ENCODE measurements at places on chromosomes 11 and 22. TPM values are rescaled to one million over a fixed set of nuclear protein-coding genes. Genes with fewer than 3 reads are reported as not detected.
A peak's percentile ranks its signal among the peaks of the same experiment; 100 is the strongest.

TRIM48 gene
- not detected for total RNA-seq

LRRC74B gene
- not detected for total RNA-seq

ACR gene
- total RNA-seq = 1.6 TPM

CBX6 gene
- total RNA-seq = 97.2 TPM

DNA sequence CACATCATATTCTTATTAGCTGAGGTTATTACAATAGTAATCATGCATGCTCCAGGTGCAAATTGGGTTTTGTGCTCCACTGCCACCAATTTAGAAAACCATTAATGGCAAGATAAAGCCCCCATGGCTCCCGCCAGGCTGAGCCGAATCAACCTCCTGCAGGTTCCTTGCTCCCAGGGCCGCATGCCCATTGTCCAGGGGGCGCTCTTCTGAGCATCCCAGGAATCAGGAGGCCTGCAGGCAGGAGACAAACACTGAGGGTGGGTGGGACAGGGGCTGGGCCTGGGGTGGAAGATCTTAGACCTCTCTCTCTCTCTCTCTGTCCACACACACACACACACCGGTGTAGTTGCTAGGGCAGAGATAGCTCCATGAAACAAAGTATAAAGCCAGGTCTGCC lies 57.4 kb downstream of the BUD13 start:
- DNase-seq = no peak
- H3K4me1 ChIP-seq = no peaks in the 10 kb centered on the region
- H3K4me3 ChIP-seq = no peak overlapping the region
- H3K27ac ChIP-seq = no peak overlapping the region

- no peak overlapping the region for H3K4me3 ChIP-seq
- H3K4me1 ChIP-seq = peaks cover 1% of the 10 kb centered on the region
- peak; percentile 94 for DNase-seq
- no peaks in the 10 kb centered on the region for H3K36me3 ChIP-seq
These were observed 3.0 kb downstream of the C11orf68 start for GRCh38 chr11:65915821-65916251.

DNA sequence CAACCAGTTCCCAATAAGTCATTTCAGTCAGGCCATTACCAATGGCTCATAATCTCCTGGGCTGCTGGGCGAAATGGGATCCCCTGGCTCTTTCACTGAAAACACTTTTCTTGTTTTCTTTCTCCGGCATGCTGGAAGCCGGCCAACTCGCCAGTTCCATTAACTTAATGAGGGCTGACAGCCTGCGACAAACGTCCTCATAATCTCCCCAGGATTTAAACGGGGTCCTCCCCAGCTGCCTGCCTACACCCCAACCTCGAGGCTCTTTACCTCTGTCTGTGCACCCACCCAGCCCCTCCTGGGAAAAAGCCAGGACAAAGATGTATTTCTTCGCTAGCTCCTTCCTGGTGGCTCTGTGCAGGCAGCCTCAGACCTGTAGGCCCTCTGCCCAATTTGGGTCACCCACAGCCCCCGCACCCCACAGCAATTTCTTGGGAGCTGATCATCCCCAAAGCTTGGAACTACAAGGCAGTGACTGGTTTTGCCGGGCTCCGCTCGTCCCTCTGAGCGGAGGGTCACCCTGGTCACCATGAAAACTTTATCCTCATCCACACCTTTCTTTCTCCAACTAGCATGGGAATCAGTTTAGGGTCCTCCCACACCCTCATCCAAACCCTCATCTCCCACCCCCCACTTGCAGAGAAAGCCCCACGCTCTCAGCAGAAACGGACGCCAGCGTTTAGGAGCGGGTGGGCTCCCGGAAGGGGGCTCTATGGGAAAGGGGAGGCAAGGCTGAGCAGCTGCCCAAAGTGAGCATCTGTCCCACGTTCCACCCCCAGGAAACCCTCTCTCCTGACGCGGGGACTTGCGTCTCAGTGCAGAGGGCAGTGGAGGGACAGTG lies 51.1 kb upstream of the KCNQ1OT1 start:
- no peak overlapping the region for H3K4me3 ChIP-seq
- DNase-seq = peak; percentile 40
- H3K36me3 ChIP-seq = no peaks in the 10 kb centered on the region

DNA sequence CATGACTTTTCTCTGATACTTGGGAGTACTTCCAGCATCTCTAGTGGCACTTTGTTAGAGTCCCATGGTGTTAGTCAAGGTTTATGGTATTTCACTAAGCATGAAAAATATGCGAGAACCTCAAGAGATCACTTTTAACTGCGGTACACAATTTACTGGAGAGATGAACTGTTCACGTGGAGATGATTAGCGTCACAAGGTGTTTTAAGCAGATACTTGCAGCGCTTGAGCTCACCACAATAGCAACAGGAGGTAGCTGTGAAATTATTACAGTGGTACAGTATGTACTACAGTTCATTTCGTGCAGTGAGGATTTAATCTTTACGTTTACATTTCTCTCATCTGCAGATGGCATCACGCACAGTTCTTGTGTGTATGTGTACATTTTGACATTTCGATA lies 4.5 kb downstream of the PARVA start:
- H3K4me1 ChIP-seq = no peaks in the 10 kb centered on the region
- H3K27ac ChIP-seq = no peak overlapping the region
- H3K4me3 ChIP-seq = no peak overlapping the region
- DNase-seq = no peak

GRCh38 chr11:1211838-1212237 lies 11.0 kb upstream of the MUC5B start:
- H3K4me3 ChIP-seq = no peak overlapping the region
- no peaks in the 10 kb centered on the region for H3K36me3 ChIP-seq
- no peak for DNase-seq
- no peaks in the 10 kb centered on the region for H3K27me3 ChIP-seq
- no peak overlapping the region for H3K27ac ChIP-seq
- no peaks in the 10 kb centered on the region for H3K4me1 ChIP-seq

DNA sequence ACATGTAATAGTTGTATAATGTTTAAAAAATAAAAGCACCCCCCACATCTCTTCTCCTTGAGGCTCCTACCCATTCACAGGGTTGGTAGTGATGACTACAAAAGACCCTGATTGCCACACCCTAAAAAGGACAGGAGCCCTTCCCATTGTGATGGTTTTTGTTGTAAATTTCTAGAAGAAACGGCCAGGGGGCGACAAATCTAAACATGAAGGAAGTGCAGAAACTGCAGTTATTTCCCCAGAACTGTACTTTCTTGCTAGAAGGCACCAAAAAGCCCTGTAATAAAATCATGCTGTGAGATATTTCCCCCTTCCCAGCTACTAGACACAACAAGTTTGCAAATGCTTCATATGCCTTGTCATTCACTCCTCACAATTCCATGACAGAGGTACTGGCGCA lies 10.8 kb downstream of the PRR5L start:
- H3K27ac ChIP-seq = no peak overlapping the region
- H3K4me1 ChIP-seq = no peaks in the 10 kb centered on the region
- H3K4me3 ChIP-seq = no peak overlapping the region
- no peak for DNase-seq

- no peaks in the 10 kb centered on the region for H3K27me3 ChIP-seq
- no peak overlapping the region for H3K27ac ChIP-seq
- H3K4me3 ChIP-seq = peak overlapping the region; percentile 61
- peak; percentile 83 for DNase-seq
- H3K4me1 ChIP-seq = no peaks in the 10 kb centered on the region
These were observed 1.1 kb upstream of the SLC35F2 start for GRCh38 chr11:107859459-107860239.

GRCh38 chr11:119622454-119623143 lies 106.4 kb downstream of the NECTIN1 start:
- no peak for DNase-seq
- no peaks in the 10 kb centered on the region for H3K36me3 ChIP-seq
- H3K27ac ChIP-seq = no peak overlapping the region
- H3K4me1 ChIP-seq = no peaks in the 10 kb centered on the region
- no peaks in the 10 kb centered on the region for H3K27me3 ChIP-seq
- H3K4me3 ChIP-seq = no peak overlapping the region

- no peaks in the 10 kb centered on the region for H3K36me3 ChIP-seq
- DNase-seq = peak; percentile 23
These were observed 9.6 kb upstream of the EMID1 start for GRCh38 chr22:29195964-29196666.

All from aorta (tissue), 5 donors.